ENCODE measurements at places on chromosomes 7 and 10. TPM values are rescaled to one million over a fixed set of nuclear protein-coding genes. Genes with fewer than 3 reads are reported as not detected.

DNA sequence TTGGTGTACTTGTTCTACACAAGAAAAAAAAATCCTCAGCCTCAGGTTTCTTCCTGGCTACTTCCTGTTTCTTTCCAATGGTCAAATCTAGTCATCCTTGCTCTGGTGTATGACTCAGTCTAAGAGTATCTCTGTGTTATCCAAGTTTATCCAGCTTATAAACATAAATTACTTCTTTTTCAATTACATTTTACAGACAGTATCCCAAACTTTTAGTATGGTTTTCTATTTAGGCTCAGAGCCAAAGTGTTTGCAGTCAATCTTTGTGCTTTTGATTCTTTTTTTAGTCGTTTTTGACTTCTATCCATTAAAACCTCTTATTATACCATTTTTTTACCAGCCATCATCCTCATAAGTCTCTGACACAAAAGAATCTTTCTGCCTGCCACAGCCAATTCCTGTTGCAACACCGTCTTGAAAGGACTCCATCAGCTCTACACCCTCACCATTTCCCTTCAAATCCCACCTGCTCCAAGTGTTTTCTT lies 294.6 kb downstream of the PTEN start:
- no peak for DNase-seq

- DNase-seq = peak; percentile 11
Measured at GRCh38 chr7:136294977-136295376, 317.8 kb upstream of the MTPN start.

DNA sequence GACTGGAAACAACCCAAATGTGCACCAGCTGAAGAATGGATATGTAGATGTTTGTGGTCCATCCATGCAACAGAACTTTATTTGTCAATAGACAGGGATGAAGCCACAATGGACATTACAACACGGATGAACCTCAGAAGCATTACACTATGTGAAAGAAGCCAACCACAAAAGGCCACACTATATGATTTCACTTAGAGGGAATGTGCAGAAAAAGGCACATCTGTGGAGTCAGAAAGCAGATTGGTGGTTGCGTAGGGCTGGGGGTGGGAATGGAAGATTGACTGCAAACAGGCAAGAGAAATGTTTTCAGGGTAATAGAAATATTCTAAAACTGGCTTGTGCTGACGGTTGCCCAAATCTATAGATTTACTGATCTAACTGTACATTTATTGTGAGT lies 34.3 kb upstream of the WASHC2A start:
- DNase-seq = no peak

GRCh38 chr10:129520440-129521080 lies 53.5 kb downstream of the MGMT start:
- no peak for DNase-seq

DNA sequence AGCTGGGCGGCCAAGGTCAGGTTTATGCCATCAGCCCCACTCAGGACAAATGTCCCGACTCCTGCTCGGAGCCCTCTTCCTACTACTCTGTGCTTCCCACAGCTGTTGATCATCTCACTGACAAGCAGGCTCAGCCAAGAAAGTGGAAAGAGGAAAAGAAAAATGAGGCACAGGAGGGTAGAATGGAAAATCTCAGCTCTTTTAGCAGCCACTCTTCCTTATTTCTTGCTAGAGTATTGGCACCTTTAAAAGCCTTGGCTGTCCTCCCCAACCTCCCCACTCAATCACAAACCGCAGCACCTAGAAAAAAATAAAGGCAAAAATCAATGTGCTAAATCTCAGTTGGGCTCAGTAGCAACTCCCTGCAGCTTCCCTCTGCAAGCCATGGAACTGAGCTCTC lies 35.3 kb upstream of the AGK start:
- DNase-seq = no peak

DNA sequence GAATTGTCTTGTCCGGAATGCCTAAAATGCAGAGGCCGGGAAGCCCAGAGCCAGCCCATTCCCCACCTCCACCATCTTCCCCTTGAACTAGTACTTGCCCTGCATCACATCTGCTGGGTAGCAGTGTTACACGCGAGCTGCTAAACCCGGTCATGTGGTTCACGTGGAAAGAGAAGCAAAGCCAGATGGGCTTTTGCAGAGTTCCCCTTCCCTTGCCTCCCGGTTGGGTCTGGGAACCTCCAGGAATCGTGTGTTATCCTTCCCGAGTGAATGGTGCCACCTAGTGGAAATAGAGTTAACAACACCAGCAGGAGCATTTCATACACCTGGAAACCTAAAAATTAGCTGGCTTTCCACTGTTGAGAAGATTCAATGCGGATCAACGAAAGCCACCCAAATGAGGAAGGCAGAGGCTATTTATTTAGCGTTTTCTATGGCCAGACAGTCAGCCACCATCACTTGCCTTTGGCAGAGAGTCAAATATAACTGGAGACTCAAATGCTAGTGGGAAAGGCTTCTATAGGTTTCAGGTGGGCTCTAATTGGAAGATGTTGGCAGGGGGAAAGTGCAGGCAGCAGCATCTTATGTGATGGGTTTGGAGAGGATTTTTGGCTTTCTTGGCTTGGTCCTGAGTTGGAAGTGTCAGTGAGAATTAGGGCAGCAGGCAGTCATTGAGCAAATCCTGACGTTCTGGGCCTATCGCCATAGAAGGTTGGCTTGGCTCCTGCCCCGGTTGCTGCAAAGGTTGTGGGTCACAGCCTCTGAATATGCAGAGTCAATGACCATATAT lies 12.9 kb upstream of the DENND2A start:
- DNase-seq = peak; percentile 95

DNA sequence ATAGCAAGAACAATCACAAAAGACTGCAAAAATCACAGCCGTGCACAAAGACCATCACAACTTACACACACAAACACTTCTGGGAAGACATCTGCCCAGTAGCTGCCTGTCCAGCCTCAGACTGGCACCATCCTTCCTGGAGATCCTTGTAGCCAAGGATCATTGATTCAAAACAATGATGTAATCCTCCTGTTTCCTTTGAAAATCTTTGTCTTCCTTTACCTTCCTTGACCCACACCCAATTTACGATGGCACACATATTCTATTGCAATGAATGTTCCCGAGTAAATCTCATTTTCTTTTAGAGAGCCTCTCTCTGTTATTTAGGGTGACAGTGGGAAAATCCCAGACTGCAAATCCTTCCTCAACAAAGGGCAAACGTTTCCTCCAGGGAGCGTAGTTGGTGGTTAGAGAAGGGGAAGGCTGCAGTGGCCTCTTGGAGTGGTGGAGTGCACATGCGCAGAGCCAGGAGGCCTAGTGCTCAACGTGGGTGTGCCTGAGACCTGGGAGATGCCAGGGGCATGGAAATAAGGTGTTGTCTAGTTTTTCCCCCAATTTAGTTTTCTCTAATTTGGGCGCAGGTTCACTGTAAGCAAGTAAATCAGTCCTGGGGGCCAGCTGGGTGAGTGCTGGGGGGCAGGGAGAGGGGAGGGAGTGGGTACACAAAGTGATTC lies 3.1 kb upstream of the INPP5A start:
- DNase-seq = no peak

DNA sequence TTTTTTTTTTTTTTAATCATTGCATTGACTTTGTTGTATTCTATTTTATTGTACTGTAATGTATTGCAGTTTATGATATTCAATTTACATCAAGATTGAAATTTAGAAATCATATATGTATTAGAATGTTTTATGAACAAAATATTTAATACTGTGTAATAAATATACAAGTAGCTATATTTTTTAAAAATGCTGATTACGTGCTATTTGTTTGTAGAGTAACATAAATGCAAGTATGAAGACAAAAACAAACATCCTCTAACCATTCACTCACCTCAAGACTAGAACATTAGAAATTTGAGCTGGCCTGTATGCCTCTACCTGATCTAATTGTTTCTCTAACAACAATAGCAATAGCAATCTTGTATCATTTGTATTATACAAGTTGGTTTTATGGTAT lies 290.3 kb downstream of the GATA3 start:
- no peak for DNase-seq

GRCh38 chr7:147363101-147363500 lies 1227.5 kb upstream of the C7orf33 start:
- DNase-seq = no peak

DNA sequence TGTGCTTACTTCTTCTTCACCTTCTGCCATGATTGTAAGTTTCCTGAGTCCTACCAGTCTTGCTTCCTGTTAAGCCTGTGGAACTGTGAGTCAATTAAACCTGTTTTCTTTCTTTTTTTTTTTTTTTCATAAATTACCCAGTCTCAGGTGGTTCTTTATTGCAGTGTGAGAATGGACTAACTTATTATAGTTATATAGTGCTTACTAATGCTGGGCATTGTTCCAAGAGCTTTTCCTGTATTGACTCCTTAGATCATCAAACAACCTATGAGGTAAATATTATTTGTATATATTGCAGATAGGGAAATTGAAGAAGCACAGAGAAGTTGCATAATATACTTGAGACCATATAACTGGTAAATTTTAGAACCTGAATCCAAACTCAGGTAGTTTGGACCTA lies 98.1 kb downstream of the MBL2 start:
- DNase-seq = no peak

- no peak for DNase-seq
Measured at GRCh38 chr10:91159254-91159783, 61.1 kb upstream of the PCGF5 start.

FOXI2 gene
- total RNA-seq = 1.1 TPM

TUBAL3 gene
- total RNA-seq = not detected

PNLIPRP3 gene
- total RNA-seq = not detected

ELFN1 gene
- 5.0 TPM for total RNA-seq
